ENCODE measurements at places on chromosomes 2 and 18.

DNA sequence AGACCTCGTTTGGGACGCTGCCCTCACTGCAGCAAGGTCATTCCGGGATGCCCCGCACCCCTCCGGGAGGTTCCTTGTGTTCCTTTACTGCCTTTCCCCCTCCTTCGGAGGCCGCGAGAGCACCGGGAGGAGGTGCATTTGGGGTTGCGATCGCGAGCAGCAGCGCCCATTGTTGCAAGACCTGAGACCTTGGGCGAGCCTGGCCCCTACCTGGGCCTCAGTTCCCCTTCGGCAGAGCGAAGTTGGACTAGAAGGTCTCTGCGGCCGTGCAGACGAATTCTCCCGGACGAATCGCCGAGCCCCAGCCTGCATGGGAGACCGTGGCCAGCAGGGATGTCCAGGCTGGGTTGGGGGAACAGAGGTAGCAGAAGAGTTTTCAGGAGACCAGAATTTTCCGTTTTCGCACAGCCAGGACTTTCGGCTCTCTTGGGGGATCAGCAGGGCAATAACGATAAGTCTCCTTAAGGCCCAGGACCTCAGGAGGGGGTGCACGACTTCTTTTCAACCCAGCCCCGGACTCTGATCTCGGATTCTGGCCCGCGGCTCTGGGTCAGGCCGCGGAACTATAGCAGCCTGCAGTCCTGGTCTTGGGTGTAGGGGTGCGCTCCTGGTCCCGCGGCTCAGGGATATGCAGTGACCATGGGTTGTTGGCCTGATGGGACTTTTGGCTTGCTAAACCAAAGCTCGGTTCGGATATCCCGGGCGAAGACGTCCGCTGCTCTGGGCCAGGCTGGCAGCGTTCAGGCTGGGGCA, 2.8 kb downstream of the GDF7 start:
- DNase-seq: no peak

GRCh38 chr2:218709908-218710307, 727 bp upstream of the TTLL4 start:
- no peak for DNase-seq

GRCh38 chr2:112757265-112757664, 7.1 kb downstream of the CKAP2L start:
- DNase-seq: no peak

DNA sequence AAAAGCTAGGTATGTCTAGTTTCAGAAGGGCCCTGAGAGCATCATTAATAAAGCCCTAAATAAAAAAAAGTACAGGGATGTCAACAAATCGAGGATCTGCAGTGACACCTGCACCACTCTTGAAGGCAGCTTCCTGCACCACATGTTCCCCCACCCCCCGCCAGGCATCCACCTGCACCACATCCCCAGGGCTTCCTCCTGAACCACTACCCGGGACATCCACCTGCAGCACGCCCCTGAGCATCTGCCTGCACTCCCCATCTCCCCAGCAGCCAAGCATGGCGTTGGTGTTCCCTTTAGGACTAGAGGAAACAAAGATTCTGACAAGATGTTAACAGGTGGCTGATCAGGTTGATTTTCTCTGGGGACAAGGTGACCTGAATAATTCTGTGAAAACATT, 55.2 kb downstream of the DLGAP1 start:
- DNase-seq: no peak

DNA sequence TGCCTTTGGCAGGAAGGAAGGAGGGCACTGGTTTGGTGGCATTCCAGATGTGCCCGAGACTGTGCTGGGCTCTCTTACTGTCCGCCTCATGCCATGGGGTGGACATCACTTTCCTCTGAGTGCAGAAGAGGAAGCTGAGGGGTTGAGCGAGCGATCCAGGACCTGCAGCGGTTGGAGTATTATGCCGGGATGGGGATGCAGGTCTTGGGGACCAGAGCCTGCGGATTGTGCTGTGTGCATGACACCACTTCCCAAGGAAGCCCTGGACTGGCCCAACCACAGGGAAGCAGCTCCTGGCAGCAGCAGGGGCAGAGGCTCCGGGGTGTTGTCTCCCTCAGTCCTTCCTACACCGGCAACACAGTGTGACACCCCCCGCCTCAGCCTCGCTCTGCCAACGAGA, 44.5 kb downstream of the ATP6V1C2 start:
- DNase-seq: no peak

GRCh38 chr18:8133032-8133431, 476.2 kb upstream of the RAB12 start:
- no peak for DNase-seq

DNA sequence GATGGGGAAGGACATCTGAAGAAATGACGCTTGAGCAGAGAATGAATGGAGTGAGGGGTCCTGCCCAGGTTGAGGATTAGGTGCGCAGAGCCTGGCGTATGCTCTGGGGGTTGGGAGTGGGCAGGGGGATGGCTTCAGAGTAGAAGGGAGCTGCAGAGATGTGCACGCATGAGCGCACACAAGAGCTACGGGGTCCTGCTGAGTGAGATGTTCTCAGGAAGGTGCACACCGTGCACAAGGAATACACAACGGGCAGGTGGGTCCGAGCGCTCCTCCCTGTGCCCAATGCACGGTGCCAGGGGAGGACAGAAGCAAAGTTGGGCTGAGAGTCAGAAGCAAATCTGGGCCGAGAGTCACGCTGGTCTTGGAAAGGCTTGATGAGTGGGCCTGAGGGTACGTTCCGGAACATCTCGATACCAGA, 25.5 kb downstream of the TWIST2 start:
- DNase-seq: no peak

GRCh38 chr2:57990118-57990725, 56.4 kb upstream of the VRK2 start:
- DNase-seq: no peak

- DNase-seq: no peak
These were observed 35.1 kb downstream of the FAM117B start for GRCh38 chr2:202669841-202670240.

DNA sequence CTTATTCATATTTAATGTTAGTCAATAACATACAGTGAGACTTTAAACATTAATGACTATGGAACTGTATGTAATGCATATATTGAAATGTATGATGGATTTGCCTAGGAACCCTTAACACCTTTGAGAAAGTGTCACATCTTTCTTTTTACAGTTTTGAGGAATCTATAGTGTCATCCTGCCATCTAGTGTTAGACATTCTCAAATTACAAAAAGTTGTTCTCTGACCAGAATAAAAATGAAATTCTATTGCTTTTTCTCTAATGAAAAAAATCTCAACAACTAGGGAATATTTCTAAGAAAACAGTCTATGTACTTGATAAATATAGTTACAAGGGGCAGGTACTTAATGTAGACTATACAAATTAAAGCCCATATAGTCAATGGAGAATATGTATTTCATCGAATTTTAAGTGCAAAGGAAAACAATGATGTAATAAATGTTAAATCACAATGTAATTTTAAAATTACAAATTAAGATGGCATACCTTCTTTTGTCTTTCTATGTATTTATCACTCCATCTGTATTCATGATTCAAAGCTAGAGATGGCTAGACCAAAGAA, 5.1 kb upstream of the CALCRL start:
- no peak for DNase-seq
